ENCODE measurements at places on chromosomes 6 and 20.
A peak's percentile ranks its signal among the peaks of the same experiment; 100 is the strongest.

GRCh38 chr6:119479860-119480655 is 130.5 kb upstream of the MAN1A1 start:
- DNase-seq: peak; percentile 45

DNA sequence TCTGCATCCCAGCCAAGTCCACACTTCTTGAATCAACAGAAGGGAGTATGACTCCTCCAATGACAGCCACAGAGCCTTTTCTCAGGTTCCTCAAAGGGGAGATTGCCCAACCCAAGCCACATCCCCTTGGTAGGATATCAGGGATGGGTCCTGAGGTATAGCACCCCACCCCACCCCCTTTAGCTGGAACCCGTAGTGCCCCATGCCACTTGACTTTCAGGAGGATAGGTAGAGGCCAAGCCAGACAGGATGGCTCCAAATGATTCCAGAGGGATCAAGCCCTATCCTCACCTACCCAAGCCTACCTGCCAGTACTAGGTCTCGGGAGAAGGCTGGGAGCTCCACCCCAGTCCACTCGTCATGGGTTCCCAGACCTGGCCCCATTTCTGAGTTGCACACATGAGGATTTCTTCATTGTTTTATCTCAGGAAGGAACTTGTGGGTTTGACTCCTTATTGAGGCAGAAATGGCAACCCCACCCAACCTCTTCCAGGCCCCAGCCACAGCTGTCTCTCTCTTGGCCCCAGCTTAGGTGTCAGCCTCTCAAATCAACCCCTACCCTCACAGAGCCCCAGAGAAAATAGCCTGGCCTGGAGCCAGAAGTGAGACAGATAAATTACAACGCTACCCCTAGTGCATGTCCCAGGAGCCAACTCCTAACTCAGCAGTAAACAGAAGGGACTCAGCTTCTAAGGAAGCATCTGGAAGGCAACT is 3.6 kb downstream of the CCND3 start:
- no peak for DNase-seq

GRCh38 chr20:5535125-5535756 is 215.0 kb upstream of the SHLD1 start:
- peak; percentile 89 for DNase-seq

DNA sequence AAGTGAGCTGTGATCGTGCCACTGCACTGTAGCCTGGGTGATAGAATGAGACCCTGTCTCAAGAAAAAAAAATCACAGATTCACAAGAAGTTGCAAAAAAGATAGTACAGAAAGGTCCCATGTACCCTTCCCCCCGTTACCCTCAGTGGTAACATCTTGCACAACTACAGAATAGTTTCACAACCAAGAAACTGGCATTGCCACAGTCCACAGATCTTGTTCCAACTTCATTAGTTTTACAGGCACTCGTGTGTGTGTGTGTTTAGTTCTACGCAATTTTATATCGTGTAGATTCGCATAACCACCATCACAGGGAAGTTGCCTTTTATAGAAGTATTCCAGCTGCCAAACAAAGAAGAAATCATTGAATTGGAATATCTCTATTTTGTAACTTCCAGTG is 19.1 kb downstream of the SPATA2 start:
- DNase-seq: no peak

- DNase-seq: no peak
Observed at GRCh38 chr20:21387528-21387927, 9.8 kb downstream of the NKX2-4 start.

GRCh38 chr6:156627524-156627923 is 149.7 kb upstream of the ARID1B start:
- no peak for DNase-seq

DNA sequence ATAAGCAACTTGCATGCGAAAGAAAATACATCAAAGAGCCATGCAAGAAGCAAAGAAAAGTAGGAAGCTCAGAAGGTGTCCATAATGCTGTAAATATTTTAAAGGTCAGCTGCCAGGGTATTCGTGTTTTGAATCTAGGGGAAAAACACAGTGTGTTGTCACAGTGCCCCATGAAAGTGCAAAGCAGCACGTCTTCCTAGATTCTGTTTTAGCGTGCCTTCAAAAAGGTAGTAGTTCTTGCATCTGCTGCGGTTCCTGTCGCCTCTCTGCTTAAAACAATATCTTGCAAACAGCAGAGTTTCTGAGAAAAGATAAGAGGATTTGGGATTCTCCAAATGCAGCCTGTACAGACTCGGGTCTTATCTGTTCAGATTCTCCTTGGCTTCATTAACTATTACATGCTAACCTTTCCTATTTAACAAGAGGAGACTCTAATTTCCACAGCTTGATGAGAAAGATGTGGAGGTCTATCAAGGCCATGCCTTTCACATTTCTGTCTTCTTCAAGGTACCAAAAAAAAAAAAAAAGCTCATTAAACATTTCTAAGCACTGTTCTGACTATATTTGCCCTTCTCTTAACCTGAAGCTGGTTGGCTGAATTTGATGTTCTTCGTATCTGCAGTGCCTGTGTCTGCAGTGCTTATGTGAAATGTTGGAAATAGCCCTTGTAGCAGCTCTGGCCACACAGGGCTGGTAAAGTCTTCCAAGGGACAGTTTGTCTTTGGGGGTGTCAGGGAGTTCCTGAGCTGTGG is 297.5 kb downstream of the ADGB start:
- DNase-seq: no peak

- no peak for DNase-seq
Observed at GRCh38 chr20:50311308-50312001, 120.8 kb downstream of the CEBPB start.

DNA sequence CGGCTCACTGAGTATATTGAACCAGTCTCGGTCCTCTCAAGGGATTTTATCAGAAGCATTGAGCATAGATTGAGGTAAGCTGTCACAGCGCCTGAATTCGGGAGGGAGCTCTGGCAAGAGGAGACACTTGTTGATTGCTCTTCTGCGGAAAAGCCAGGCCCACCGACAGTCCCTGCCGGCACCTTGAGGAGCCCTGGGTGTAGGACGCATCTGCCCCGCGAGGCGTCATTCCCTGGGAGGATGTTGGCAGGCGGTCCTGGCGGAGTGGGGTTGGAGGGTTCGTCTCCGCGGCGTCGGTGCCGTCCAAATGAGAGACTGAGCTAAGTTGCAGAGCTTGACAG is 843 bp downstream of the FBXO9 start:
- DNase-seq: peak; percentile 38

DNA sequence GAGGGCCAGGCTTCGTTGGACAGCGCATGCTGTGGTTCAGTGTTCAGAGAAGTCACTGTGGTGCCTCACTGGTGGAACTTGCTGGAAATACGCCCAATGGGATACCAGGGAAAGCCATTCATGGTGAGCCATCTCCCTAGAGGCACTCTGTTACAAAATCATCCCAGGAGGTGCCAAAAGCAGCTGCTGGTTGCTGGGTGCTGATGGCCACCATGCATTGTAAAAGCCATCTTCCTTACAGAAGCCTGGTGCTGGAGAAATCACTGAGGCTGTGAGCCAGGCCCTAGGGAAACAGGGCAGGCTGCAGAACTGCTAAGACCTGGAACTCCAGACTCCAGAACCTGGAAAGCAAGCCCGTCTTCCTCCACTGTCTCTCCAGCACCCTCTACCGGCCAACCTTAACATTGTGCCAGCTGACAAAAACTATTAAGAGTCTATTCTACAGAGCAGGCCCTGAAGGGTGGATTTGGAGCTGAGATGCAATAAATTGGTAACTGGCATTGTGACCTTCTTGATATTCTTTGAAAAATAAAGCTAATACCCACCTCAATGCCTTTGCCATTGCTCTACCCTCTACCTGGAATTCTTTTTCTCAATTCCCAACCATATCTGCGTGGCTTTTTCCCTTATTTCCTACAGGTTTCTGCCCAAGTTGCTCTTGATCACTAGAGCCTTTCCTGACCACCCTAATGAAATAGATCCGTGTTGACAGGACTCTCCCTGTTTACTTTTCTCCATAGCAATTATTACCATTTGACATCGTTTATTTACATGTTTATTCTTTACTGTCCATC is 18.5 kb downstream of the SNRPB start:
- peak; percentile 45 for DNase-seq

GRCh38 chr20:64238851-64239387 is 16.6 kb upstream of the PCMTD2 start:
- DNase-seq: no peak

DNA sequence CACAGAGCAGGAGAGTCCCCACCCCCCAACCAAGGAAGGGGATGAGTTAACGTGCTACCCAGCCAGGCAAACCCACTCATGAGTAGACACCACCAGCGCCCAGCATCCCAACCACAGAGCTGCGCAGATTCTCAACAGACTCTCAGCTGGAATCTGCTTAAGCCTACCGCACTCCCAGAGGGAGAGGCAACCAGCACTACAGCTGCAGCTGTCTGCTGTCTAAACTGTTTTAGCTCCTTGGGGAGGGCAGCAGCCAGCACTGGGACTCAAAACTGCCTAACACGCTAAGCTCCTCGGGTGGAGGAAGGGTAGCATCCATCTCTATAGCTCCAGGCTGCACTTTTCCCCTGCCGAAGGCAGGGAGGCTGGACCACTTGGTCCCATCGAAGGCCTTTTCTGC is 539.8 kb downstream of the EPHA7 start:
- no peak for DNase-seq

- no peak for DNase-seq
Observed at GRCh38 chr6:97023982-97024381, 99.5 kb downstream of the KLHL32 start.

All from HCEC 1CT (cell line).